ENCODE measurements at places on chromosomes 6 and 20.
A peak's percentile ranks its signal among the peaks of the same experiment; 100 is the strongest.

- DNase-seq: peak; percentile 62
Measured at GRCh38 chr6:28648035-28648877, 122.6 kb downstream of the GPX5 start.

- no peak for DNase-seq
Measured at GRCh38 chr6:129104131-129104530, 221.2 kb downstream of the LAMA2 start.

DNA sequence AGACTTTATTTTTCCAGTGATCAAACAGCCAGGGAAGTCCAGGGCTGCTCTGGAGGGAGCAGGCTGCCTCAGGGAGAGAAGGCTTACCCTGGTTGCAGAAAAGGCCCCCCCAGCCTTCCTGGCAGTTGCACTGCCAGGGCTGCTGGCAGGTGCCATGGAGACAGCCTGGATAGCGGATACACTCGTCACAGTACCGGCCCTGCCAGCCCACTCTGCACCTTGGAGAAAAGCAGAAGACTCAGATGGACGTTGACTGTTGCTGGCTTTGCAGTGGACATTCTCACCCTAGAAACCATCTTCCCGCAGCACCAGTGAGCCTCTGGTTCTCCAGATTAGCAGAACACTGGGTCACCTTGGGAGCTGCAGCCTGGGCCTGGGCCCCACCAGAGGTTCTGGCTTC lies 5.4 kb downstream of the DLL1 start:
- DNase-seq: no peak

GRCh38 chr6:139943391-139943790 lies 568.9 kb upstream of the CITED2 start:
- DNase-seq: no peak

GRCh38 chr6:157107915-157108651 lies 215.2 kb downstream of the TMEM242 start:
- DNase-seq: no peak

- no peak for DNase-seq
Measured at GRCh38 chr6:30169658-30170614, 6.6 kb downstream of the TRIM15 start.

DNA sequence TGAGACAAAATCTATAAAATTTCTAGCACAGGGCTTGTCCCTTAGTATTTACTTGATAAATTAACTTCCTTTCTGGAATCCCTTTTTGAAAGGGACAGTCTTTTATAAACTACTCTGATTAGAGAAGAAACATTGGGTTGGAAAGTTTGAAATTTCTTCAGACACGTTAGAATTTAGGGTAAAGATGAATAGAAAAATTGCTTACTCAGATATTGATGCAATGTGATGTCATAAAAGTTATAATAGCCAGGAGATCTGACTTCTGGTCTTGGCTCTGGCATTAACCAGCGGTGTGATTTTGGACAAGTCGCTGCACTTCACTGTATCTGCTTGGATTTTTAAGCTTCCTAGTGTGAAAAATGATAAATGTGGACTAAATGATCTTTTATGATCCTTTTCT lies 9.7 kb upstream of the TNFRSF21 start:
- DNase-seq: no peak

DNA sequence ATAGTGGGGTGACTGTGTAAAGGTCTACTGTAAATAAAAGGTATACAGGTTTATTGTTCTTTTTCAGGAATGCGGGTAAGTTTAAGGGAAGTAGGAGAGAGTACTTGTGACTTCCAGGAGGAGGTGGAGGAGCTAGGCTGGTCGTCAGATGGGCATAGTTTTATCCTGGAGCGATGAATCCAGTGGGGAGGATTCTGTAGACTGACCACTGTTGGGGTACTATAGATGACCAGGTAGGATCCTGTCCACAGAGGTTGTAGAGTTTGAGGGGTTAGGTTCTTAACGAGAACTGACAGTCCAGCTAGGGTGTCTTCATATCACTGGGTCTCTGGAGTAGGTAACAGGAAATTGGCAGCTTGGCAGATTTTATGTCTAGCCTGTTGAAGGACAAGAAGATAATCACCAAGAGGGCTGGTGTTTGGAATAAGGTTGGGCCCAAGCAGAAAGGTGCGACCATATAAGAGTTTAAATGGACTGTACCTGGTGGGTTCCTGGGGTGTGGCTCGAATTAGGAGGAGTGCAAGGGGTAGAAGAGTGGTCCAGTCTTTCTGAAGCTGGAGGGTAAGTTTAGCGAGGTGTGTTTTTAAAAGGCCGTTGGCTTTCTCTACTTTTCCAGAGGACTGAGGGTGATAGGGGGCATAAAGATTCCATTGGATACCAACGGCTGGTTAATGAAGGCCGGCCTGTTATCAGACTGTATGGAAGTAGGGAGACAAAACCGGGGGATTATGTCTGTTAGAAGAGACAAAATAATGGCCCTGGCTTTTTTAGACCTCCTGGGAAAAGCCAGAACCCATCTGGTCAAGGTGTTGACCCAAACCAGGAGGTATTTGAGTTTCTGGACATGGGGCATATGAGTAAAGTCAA lies 751.3 kb upstream of the ADGRB3 start:
- DNase-seq: no peak

DNA sequence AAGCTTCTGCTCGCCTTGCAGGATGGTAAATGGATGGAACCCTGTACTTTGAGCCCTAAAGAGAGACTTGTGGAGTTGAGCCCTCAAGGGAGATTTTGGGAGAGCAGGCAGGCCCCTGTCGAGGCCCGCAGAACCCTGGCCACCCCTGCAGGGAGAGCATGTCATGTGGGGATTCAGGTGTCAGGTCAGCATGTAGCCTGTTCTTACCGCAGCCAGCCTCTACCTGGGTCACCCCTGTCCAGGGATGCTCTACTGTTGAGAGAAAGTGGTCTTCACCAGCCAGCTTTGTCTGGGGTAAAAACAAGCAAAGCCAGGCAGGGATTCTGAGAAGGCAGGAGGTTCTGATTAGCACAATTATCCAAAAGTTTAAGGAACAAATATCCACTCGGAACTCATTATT lies 55.6 kb upstream of the PROKR2 start:
- no peak for DNase-seq

- DNase-seq: no peak
Measured at GRCh38 chr20:16606468-16607070, 33.3 kb upstream of the KIF16B start.

GRCh38 chr20:1300083-1300840 lies 28.7 kb downstream of the SDCBP2 start:
- DNase-seq: no peak

GRCh38 chr20:62517901-62518610 lies 42.3 kb upstream of the GATA5 start:
- no peak for DNase-seq

DNA sequence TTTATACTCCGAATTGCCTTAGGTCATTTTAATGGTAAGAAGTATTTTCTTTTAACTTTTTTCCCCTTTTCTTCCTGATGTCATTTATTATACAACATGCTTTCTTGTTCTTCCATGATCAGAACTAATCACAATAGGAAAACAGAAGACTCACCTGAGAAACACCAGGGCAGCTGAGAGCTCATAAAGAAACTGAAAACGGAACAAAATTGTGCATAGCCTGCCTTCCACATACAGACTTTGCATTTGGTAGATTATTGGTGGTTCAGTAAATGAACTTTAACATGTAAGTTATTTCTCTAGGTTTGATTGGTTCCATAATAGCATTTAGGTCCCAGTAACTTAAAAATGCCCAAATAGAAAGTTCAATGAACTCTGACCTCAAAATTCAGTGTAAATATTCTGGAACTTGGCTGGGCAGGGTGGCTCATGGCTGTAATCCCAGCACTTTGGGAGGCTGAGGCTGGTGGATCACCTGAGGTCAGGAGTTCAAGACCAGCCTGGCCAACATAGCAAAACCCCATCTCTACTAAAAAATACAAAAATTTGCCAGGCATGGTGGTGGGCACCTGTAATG lies 161.1 kb upstream of the DTNBP1 start:
- no peak for DNase-seq

GRCh38 chr6:124882579-124883393 lies 79.5 kb upstream of the RNF217 start:
- DNase-seq: no peak

GRCh38 chr6:26495281-26495680 lies 4.8 kb upstream of the BTN1A1 start:
- no peak for DNase-seq

- no peak for DNase-seq
Measured at GRCh38 chr6:41604006-41604405, 34.3 kb upstream of the MDFI start.

- DNase-seq: no peak
Measured at GRCh38 chr6:127775371-127775770, 125.5 kb downstream of the THEMIS start.

GRCh38 chr6:109184638-109185037 lies 89.3 kb downstream of the CEP57L1 start:
- DNase-seq: no peak

GRCh38 chr6:87763901-87764300 lies 61.9 kb upstream of the AKIRIN2 start:
- DNase-seq: no peak

DNA sequence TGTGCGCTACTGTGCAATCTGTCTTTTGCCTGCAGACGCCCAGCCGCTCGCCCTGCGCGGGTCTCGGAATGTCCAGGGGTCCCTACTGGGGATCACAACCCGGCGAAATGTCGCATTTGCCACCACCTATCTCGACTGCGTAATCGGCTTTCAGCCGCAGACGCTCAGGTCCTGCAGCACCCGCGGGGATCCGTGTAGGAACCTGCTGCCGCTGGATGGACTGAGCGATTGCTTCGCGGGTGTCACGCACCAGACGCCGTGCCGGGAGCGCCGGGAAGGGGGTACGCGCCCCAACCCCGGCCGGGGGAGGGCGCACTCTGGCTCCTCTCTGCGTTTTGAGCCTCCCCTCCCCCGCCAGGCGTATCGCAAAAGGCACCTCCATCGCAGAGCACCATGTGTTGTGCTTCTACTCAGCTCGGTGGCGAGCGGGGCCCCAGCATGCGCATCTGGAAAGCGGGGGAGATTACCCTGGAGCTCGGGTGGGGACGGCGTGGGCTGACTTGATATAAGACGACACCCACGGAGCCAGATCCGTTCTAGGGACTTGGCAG lies 747 bp upstream of the PTPRA start:
- DNase-seq: peak; percentile 57

- no peak for DNase-seq
Measured at GRCh38 chr6:5937169-5937909, 69.4 kb downstream of the NRN1 start.

GRCh38 chr6:54232703-54233102 lies 75.5 kb upstream of the TINAG start:
- no peak for DNase-seq

- DNase-seq: peak; percentile 29
Measured at GRCh38 chr20:1434571-1435336, 31.9 kb downstream of the NSFL1C start.

GRCh38 chr20:48040491-48040890 lies 255.2 kb upstream of the SULF2 start:
- DNase-seq: no peak

GRCh38 chr6:36906539-36907325 lies 21.0 kb downstream of the C6orf89 start:
- no peak for DNase-seq

DNA sequence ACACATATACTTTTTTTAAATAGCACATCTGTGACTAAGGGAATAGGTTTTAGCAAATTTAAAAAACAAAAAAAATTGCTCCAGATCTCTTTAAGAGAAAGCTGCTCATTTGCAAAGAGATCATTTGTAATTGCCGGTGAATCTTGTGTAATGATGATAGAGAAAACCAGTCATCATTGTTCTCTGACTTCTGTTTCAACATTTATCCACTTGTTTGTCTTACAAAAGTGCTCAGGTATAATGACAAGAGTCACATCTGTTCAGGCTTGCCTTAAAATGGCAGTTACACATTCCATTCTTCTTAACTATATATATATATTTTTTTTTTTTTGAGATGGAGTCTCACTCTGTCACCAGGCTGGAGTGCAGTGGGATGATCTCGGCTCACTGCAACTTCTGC lies 165.2 kb downstream of the AIG1 start:
- DNase-seq: no peak

DNA sequence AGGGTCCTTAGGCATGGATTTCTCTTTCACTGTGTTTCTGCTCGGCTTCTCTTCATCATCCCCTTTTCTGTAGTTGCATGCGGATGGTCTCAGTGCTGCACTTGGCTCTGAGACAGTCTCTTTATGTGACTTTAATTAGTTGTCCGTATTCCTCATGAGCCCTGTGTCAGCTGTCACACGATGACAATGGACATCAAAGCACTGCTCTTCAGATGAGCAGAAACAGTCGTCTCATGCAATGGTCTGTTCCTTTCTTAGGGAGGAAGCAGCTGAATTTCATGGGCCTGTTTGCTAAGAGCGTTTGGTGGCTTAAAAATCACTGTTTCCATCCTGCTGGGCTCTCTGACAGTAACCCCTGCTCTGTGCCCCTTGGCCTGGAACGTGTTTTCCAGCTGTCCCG lies 64.9 kb downstream of the SYTL3 start:
- no peak for DNase-seq
